Suprapubic skin (tissue), 4 donors: ENCODE measurements at places on chromosomes 3 and 15.

DNA sequence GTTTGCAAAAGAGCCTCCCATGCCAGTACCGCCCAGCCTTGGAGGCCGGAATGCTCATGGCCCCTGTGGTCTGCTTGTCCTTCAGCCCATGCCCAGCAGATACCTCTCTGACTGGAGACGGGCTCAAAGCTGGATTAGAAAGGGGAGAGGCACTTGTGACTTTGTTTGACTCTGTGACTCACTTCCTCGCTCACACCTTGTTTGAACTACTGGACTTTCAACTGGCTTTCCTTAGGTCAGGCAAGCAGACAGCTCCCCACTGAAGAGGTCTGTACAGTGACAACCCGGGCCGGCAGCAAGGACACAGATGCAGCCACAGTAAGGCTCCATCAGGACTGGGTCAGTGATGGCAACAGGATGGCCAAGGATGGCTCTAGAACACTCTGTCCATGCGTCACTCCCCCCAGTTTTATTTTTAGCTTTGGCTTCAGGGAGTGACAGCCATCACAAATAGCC lies 98.6 kb upstream of the ABHD17C start:
- no peak for DNase-seq

- no peak for DNase-seq
Measured at GRCh38 chr3:172701751-172702150, 9.1 kb downstream of the NCEH1 start.

DNA sequence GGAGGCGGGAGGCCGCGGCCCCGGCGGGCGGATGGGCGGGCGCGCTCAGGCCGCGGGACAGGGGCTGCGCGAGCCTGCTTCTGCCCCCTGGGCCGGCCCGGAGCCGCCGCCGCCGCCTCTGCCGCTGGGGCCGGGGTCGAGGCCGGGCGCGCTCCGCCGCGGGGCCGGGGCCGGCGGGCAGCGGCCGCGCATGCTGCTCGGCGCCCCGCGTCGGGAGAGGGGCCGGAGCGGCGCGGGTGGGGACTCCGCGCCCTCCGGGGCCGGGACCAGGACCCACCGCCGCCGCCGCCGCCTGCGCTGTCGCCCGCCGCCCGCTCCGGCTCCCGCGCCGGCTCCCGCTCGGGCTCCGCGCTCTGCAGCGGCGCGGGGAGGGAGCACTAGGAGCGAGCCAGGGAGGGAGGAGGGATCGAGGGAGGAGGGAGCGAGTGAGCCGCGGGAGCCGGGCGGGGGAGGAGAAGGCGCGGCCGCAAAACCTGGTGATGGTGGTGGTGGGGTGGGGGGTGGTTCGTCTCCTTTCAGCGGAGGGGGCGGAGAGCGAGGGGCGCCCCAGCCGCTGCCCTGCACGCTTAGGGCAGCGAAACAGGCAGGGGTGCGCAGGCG lies at the start of gene LINGO1:
Gene LINGO1, minus strand, starts transcription at position 379 of the 600 bp plus-strand sequence. CDS start 597 bp downstream, outside the sequence.
- no peak for DNase-seq

DNA sequence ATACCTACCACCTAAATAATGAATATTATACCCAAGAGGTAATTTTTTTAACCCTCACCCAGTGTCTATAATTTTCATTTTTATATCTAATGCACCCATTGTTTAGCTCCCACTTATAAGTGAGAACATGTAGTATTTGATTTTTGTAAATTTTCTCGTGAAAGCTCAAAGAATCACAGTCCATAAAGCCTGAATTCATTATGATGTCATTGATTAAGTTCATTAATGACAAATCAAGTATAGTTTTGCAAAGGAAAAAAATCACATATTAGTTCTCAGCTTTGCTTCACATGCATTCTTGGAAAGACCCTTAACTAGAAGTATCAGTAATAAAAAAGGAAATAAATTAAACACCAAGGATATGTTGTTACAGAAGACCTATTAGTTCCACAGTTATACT lies 425.3 kb upstream of the UBE2E2 start:
- no peak for DNase-seq
